ENCODE measurements at places on chromosomes 7 and 10. TPM values are rescaled to one million over a fixed set of nuclear protein-coding genes. Genes with fewer than 3 reads are reported as not detected.

C10orf120 gene
- not detected for total RNA-seq

OR2A1 gene
- total RNA-seq, result 0.19 TPM

IGFBP3 gene
- 40.2 TPM for total RNA-seq

NUTM2E gene
- 1.6 TPM for total RNA-seq

PKD1L1 gene
- 0.11 TPM for total RNA-seq

SAP25 gene
- total RNA-seq, result 3.4 TPM

TBX20 gene
- total RNA-seq, result 5.5 TPM

IGF2BP3 gene
- 117 TPM for total RNA-seq

ANTXRL gene
- total RNA-seq, result not detected

ABCB1 gene
- 6.1 TPM for total RNA-seq

GRID2IP gene
- 0.61 TPM for total RNA-seq

Data from neural crest cell (in vitro differentiated cells).